ENCODE measurements at places on chromosomes 1 and 21. TPM values are rescaled to one million over a fixed set of nuclear protein-coding genes. Genes with fewer than 3 reads are reported as not detected.
A peak's percentile ranks its signal among the peaks of the same experiment; 100 is the strongest.

- no peak for DNase-seq
Measured at GRCh38 chr1:117166076-117166475, 44.5 kb upstream of the TRIM45 start.

DNA sequence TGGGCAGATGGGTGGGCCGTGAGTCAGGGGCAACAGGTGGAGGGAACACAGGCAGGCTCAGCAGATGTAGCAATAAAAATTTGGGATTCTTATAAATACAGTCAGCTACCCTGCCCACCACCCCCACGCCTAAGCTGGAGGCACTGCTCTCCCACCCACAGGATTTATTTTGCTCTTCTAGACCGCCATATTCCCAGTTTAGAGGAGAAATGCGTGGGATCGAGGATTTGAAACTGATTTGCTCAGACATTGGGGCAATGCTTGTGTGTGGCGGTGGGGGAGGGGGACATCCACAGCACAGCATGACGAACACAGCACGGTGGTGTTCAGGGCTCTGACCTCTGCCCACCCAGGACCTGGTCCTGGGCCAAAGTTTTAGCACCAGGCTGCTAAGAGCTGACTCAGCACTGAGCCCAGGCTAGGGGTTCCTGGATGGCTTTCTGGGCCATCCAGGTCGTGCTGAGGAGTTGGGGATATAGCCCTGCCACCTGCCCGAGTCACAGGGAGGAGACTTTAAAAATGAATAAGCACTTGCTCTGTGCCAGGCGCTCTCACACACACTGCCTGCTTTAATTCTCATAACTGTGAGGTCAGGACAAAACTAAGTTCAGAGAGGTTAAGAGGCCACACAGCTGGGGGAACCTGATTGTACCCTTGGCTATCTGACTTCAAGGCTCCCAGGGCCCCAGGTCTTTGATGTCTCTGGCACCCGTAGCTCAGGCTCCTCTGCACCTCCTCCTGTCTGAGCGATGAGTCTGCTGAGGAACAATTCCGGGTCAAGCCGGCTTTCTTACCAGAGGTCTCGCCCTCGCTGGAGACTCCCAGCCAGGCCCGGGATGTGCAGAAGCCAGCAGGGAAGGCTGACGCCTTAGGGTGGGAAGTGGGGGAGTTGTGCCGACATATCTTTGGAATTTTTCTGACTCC, 29.4 kb upstream of the CSF1 start:
- no peak for DNase-seq

DNA sequence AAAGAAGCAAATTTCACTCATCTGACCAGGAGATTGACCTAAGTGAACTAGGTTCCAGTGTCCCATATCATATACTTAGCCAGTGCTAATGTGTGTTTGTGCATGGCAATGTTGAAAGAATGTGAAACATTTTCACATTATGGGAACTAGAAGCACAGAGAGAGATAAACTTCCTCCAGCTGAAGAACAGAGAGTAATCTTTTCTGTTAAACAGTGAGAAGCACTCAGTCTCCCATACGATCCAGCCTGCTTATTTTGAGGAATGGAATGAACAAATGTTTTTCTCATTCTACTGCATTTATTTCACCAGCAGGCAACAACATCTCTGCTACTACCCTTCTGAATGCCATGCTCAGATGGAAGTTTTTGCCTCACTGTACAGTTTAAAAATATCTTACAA, 170.5 kb downstream of the TTLL7 start:
- no peak for DNase-seq

- DNase-seq, result no peak
Measured at GRCh38 chr1:189597083-189597482, 880.6 kb downstream of the BRINP3 start.

GRCh38 chr1:32447469-32448185, 17.2 kb upstream of the ZBTB8B start:
- DNase-seq, result no peak

- no peak for DNase-seq
Measured at GRCh38 chr1:214058076-214058475, 70.3 kb downstream of the PROX1 start.

DNA sequence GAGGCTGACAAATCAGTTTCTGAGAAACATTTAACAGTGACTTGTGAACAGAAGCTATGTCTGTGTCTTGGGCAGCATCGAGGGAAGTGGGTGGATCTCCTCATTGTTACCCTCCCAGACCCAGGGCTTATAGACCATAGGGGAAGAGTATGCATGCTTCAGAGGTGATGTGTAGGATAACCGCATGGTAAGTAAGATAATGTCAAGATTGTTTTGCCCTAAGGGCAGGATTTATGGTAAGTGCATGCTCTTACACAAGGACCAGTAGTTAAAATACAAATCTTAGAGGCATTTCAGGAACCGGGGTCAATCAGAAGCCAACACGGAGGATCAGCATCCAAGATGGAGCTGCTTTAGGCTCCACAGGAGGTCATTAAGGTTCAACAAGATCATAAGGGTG, 7.7 kb upstream of the PRMT2 start:
- DNase-seq, result no peak

- no peak for DNase-seq
Measured at GRCh38 chr1:150696162-150696561, 792 bp downstream of the GOLPH3L start.

GRCh38 chr1:18473195-18473815, 7.4 kb upstream of the KLHDC7A start:
- no peak for DNase-seq

DNA sequence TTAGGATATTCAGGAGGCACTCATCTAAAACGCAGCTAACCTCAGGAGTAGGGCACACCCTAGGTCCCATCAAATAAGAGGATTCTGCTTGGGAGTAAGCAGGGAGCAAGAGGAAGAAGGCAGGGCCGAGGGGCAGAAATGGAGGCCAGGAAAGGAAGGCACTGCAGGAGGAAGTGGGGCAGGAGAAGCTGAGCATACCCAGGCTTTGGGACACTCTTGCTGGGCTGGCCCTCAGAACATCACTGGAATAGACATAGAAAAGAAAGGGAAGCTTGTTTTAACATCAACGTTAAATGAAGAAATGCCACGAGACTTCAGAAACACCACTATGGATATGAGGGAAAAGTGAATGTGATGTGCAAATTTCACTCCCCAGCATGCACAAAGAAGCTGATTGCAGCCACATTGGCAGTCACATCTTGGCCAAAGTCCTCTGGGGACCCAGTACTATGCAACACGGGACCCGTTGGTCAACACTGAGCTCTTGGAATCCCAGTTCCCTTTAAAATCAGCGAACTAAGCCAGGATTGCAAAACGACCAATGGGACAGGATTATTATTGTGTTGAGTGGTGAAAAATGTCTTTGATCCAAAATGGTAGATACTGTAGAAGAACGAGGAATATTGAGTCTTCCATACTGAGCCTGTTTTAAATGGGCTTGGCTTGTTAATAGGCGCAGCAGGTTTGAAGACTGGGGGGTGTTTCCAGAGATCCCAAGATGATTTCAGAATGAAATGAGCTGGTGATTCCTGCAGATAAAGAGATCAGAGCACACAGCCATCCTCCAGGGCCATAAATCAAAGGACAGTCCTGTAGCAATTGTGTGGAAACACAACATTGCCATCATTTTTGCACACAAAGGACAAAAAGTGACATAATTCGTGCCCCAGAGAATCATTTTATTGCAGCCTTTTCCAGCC, 152.4 kb downstream of the TOMM20 start:
- DNase-seq, result no peak

GRCh38 chr1:172533513-172534151, 682 bp downstream of the SUCO start:
- peak; percentile 92 for DNase-seq

DNA sequence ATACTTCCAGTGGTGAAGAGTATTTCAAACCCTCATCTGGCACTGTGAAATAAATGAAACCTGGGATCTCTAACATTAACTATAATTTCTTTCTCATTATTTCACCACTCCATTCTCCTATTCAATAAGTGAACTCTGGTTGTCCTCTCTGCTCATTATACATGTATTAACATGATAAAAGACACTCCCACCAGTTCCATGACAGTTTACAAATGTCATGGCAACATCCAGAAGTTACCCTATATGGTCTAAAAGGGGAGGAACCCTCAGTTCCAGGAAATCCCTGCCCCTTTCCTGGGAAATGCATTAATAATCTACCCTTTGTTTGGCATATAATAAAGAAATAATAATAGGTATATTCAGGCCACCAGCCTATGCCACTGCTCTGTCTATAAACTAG, 62.7 kb upstream of the BRINP3 start:
- no peak for DNase-seq

DNA sequence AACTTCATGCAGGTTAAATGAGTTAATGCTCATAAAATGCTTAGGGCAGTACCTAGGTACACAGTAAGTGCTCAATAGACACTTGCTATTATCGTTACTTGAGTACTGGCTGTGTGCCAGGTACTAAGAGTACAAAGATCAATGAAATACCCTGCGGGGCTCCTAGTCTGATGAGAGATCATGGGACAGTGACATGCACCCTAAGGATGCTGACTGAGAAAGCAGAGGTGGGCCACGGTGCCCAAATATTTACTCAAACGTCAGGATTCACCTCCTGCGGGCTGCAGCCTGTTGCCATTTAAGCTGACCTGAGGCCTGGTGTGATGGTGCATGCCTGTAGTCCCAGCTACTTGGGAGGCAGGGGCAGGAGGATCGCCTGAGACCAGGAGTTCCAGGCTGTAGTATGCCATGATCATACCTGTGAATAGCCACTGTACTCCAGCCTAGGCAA, 19.8 kb upstream of the LUZP1 start:
- DNase-seq, result no peak

- DNase-seq, result no peak
Measured at GRCh38 chr1:93490357-93490756, 42.4 kb downstream of the FNBP1L start.

The SLC44A5 gene
- total RNA-seq, result 0.71 TPM

The SWT1 gene
- total RNA-seq, result 5.8 TPM

The COL24A1 gene
- total RNA-seq, result 4.2 TPM

The CAPN8 gene
- not detected for total RNA-seq

The KCNJ10 gene
- total RNA-seq, result not detected

The GUK1 gene
- total RNA-seq, result 302 TPM
